ENCODE measurements at places on chromosomes 1 and 21. TPM values are rescaled to one million over a fixed set of nuclear protein-coding genes. Genes with fewer than 3 reads are reported as not detected.

AIDA gene
- 41.1 TPM for total RNA-seq

SLC44A3 gene
- 1.4 TPM for total RNA-seq

TBX19 gene
- 0.43 TPM for total RNA-seq

ZNF648 gene
- total RNA-seq = not detected

CACHD1 gene
- total RNA-seq = 4.1 TPM

Data from smooth muscle cell of bladder (primary cell).